LHCN-M2 (cell line): ENCODE measurements at places on chromosomes 13 and 19. TPM values are rescaled to one million over a fixed set of nuclear protein-coding genes. Genes with fewer than 3 reads are reported as not detected.

The PINLYP gene
- 0.29 TPM in 1 of 2 replicates, not detected in the other for total RNA-seq

The LONP1 gene
- 71.2 and 83.6 TPM in 2 replicates for total RNA-seq

The COX7A1 gene
- not detected in 2 replicates for total RNA-seq

DNA sequence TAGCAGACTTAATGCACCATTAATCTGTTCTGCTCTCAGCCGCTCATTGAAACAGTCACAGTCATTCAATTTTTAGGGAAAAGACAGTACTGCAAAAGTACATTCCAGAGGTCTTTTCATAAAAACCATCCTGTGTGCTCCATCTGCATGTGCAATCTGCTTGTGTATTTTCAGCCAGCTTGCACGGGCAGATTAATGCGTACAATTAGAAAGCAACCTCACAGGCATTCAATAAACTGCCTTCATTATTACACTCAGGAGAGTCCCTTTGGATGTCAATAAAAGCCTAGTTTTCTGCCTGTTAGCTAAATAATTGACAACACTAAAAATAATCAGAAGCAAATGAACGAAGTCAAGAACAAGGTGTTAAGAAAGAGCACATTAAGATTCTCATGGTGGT is 41.9 kb downstream of the EPSTI1 start:
- no peak for DNase-seq

DNA sequence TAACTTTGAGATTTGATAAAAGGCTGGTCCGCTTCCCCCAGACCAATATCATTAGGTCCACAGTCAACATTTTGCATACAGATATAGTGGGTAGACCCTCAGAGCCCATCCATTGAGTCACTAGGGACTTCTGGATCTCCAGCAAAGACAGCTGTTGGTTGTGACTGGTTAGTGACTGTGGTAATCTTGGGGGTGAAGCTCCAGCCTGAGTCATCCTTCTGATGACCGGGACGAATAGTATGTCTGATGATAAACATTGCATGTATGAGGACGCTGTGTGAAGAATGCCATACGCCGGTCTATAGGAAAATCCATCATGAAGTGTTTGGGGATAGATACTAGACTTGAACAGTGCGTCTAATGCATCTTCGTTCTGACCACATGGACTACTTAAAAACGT is 307.0 kb downstream of the UQCRFS1 start:
- peak; percentile 79 for DNase-seq

The ADAMTSL5 gene
- 0.75 and 3.1 TPM in 2 replicates for total RNA-seq

DNA sequence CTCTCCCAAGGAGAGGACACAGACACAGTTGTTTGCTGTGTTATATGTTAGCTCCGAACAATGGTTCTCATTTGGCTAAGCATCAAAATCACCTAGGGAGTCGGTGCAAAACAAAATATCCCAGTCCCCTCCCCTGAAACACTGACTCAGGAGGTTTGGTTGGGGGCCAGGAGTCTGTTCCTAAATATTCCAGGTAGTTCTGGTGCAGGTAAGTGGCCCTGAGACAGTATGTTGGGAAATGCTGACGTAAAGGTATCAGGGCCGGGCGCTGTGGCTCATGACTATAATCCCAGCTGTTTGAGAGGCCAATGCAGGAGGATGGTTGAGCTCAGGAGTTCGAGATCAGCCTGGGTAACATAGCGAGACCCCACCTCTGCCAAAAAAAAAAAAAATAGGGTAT is 2.3 kb upstream of the MAP2K7 start:
- no peak for DNase-seq

The THSD8 gene
- not detected in 2 replicates for total RNA-seq

DNA sequence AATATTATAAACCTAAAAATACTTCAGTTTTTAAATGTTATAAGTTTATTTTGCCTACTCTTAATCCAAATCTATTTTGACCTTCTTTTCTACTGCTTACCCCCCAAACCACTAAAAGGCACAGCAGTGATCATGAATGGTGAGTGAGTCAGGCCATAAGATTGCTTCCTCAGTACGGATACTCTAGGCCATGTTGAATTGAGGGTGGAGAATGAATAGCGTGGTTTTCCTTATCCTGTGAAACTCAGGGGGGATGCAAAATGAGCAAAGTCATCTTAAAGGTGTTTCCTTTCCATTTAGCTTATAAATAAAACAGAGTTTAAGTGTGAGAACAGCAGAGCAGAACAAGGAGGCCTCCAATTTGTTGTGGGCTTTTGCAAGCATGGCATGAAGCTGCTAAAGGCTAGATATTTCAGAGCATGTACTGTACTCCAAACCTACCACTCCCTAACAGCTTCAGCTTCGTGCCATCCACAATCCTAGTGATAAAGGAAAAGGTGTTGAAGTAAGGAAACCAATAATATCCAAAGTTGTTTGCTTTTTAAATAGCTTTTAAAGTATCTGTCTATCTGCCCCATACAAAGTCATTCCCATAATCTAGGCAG is 25.0 kb downstream of the SERPINE3 start:
- DNase-seq, result peak; percentile 81

The AZU1 gene
- not detected in 2 replicates for total RNA-seq

DNA sequence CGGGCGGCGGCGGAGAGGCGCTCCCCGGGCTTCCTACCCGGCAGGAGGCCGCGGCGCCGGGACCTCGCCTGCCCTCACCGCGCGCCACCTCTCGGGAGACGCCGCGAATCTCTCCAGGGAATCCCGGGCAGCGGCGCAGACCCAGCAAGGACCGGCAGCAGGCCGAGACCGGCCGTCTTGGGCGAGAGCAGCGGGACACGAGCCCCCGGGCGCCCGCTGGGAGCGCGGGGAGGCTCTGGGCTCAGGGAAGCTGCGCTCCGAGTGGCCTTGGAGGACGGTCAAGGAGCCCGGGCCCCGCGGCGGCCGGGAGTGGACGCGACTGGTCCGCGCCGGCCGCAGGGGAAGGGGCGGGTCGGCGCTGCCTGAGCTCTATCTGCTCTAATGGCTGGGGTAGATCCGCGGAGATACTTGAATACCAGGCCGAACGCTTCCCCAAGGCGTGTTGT is 14.7 kb downstream of the CDX2 start:
- DNase-seq, result no peak

The APLP1 gene
- 38.3 and 47.1 TPM in 2 replicates for total RNA-seq

DNA sequence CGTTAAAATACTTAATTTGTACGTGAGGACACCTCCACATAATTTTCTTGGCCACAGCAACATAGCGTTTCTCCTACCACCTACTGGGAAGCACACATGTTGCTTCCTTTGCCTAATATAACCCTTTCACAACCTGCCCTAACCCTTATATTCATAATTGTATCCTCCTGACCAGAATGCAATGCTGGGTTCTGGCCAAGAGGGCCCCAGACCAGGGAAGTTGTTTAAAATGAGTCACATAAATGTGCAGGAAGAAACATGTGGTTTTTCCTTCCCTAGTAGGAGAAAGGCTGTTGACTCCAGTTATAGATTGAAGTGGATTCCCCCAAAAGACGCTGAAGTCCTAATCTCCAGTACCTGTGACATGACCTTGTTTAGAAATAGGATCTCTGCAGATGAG is 187.3 kb downstream of the NUFIP1 start:
- DNase-seq, result peak; percentile 80

The ZNF780B gene
- total RNA-seq, result 5.4 and 7.3 TPM in 2 replicates
